ENCODE measurements at places on chromosomes 3 and 15. TPM values are rescaled to one million over a fixed set of nuclear protein-coding genes. Genes with fewer than 3 reads are reported as not detected.

The KBTBD12 gene
- not detected for total RNA-seq

The LYZL4 gene
- total RNA-seq = not detected

The PLSCR2 gene
- total RNA-seq = 0.12 TPM

The KNL1 gene
- total RNA-seq = 8.8 TPM

The CSTA gene
- total RNA-seq = 2,321 TPM

The MAP6D1 gene
- total RNA-seq = 2.0 TPM

The LINGO1 gene
- 0.32 TPM for total RNA-seq

The CIDEC gene
- not detected for total RNA-seq

The SPINT1 gene
- 127 TPM for total RNA-seq

The CXCR6 gene
- 0.28 TPM for total RNA-seq

The CASR gene
- total RNA-seq = not detected

The MAGI1 gene
- 13.7 TPM for total RNA-seq

The MYO5C gene
- total RNA-seq = 19.7 TPM

- no peak for ATAC-seq
Measured at GRCh38 chr15:100786139-100786531, 93.5 kb upstream of the ALDH1A3 start.

GRCh38 chr3:27509376-27509775, 25.2 kb upstream of the SLC4A7 start:
- ATAC-seq = no peak

GRCh38 chr3:194279701-194280360, 71.3 kb downstream of the CPN2 start:
- no peak for ATAC-seq

- no peak for ATAC-seq
Measured at GRCh38 chr15:78991879-78992278, 47.0 kb upstream of the CTSH start.

DNA sequence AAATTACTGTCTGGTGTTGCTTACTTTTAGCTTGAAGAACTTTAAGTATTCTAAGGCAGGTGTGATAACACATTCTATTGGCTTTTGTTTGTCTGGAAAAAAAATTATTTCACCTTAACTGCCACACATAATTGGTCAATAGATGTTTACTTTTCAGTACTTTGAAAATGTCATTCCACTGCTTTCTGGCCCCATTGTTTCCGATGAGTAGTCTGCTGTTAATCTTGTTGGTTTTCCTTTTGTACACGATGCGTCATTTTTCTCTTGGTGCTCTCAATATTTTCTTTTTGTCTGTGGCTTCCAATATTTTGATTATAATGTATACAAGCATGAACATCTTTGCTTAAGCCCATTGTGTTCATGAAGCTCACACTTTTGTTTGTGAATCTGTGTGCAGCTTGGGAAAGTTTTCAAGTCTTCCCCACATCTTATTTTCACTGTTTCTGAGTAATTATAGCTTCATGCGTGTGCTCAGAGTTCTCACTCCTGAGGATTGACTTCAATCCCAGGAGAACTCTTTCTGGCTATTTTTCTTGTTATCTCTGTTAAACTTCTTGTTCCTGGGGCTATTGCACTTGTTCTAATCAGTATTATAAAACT, 664.7 kb downstream of the IGSF11 start:
- no peak for ATAC-seq

DNA sequence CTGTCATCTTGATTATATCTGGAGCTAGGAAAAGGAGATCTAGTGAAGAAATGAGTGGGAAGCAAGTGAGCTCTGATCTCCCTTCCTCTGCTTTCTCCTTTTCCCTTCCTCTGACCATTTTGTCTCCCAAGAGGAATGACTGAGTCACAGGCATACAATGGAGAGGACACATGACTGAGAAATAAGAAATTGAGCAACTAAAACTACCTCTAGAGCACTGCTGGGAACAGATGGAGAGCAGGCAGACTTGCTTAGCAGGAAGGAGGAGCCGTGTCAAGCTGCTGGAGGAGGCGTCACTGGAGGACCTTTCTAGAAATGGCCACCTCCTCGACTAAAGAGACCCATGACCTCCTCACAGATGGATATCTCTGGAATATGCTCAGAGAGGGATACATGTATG, 66.9 kb upstream of the MYO5C start:
- peak; percentile 96 for ATAC-seq

GRCh38 chr3:173863551-173863950, 466.0 kb downstream of the NLGN1 start:
- ATAC-seq = no peak

GRCh38 chr15:48049736-48050135, 71.1 kb upstream of the SLC24A5 start:
- no peak for ATAC-seq

DNA sequence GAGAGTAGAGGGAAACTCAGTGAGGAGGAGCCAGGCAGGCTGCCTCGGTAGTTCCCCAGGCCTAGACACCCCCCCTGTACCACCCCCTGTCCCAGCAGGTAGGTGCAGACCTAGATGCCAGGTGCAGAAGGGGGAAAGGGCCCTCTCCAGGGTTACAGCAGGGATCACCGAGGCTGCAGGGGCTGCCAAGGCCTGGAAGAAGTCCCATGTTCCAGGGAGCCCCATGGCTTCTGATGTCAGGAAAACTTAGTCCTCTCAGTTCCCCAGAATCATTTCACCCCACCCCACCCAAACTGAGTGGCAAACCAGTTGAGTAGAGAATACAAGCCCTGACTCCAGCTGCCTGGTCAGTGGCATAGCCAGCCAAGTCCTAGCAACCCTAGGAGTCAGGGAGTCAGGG, 7.4 kb upstream of the SEMA3B start:
- no peak for ATAC-seq

- peak; percentile 68 for ATAC-seq
Measured at GRCh38 chr15:78131295-78132061, at the start of gene CIB2. Gene CIB2 (minus strand): TSS chr15:78131445. CDS start chr15:78131215, 230 bp downstream.

DNA sequence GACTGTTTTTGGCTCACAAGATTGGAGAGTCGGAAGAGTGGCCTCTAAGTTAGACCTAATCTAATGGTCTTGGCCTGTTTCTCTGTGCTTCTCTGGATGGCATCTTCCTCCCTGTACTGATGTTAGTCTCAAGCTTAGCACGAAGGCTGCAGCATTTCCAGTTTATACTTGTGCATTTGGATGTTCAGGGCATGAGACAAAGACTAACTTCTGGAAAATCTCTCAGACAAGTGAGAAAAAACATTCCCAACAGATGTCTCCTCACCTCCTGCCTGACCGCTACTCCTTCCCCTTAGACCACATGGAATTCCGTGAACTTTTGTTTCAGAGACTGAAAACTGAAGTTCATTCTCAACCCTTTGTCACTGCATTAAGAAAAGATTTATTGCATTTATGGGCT, 410.8 kb upstream of the MCTP2 start:
- ATAC-seq = no peak

GRCh38 chr15:88419830-88420229, 47.4 kb downstream of the MRPL46 start:
- ATAC-seq = no peak

DNA sequence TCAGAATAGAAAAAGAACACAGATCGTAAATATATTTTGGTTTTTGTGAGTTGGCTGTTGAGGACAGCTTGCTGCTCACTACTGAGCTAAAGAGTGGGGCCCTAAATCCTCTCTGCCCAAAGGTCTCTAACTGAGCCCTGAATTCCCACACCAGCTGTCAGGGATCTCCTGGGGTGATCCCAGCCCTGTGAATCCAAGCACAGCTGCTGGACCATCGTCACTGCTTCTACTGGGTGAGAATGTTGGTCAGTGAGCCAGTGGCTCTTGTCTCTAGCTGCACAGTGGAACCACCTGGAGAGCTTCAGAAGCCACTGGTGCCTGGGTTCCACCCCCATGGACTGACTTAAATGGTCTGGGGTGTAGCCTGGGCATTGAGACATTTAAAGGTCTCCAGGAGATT, 90.5 kb upstream of the IL12A start:
- no peak for ATAC-seq

DNA sequence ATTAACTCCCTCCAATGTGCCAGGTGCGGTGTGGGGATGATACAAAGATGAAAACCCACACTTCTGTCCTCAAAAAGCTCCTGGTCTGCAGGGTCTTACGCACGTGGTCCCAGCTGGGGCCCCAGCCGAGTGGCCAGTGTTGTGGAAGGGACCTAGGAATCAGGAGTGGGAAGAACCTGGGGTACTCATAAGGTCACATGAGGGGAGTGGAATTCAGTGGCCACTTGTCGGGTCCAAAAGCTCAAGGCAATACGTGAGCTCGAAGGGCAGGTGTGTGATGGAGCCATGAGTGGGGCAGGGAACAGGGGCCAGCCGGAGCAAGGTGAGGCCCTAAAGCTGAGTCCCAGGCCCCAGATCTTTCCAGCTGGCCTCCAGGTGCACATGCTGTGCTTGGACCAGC, 260.0 kb upstream of the LYSMD4 start:
- no peak for ATAC-seq

- no peak for ATAC-seq
Measured at GRCh38 chr3:78729946-78730345, 1037.9 kb downstream of the ROBO1 start.

GRCh38 chr3:3776607-3777006, 22.6 kb upstream of the LRRN1 start:
- no peak for ATAC-seq

GRCh38 chr3:122799322-122799721, 4.5 kb downstream of the SLC49A4 start:
- ATAC-seq = no peak

- ATAC-seq = no peak
Measured at GRCh38 chr3:52036829-52037228, 19.5 kb downstream of the DUSP7 start.

- ATAC-seq = peak; percentile 46
Measured at GRCh38 chr3:179146911-179147513, 1.1 kb upstream of the PIK3CA start.

DNA sequence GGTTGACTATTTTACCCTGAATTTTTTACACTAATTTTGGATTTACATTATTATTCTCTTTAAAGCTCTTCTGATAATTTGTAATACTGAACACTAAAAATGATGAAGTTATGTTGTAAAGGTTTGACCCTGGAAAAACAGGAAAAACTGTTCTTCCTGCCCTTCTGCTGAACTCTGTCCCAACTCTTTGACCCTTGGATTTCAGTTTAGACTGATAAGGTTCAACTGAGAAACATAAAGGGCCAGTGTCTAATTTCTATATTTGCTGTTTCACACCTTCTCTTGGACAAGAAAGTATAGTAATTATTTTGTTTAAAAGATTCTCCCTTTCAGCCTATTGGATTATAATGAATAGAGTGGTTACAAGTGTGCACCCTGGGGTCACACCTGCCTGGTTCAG, 12.8 kb upstream of the TMOD3 start:
- peak; percentile 38 for ATAC-seq

DNA sequence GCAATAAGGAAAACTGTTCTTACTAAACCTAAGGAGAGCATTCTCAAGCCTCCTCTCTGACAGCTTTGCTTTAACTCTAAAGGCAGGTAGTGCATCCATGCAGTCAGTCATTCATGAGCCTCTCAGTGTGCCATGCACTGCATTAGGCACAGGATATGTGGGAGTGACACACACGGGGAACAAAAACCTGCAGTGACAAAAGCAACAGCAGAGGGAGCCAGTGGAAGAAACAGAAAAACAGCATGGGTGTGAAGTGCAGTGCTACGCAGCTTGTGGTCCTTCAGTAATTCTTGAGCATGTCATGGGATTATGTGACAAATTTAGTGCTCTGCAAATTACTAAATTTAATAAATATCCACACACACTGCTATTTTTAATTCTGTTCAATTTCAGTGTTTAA, 230.7 kb downstream of the BBX start:
- ATAC-seq = peak; percentile 66

- no peak for ATAC-seq
Measured at GRCh38 chr3:100136921-100137320, 22.6 kb upstream of the FILIP1L start.

GRCh38 chr3:3737531-3737930, 61.7 kb upstream of the LRRN1 start:
- no peak for ATAC-seq

GRCh38 chr3:150787741-150788370, 24.9 kb upstream of the SIAH2 start:
- ATAC-seq = peak; percentile 68

DNA sequence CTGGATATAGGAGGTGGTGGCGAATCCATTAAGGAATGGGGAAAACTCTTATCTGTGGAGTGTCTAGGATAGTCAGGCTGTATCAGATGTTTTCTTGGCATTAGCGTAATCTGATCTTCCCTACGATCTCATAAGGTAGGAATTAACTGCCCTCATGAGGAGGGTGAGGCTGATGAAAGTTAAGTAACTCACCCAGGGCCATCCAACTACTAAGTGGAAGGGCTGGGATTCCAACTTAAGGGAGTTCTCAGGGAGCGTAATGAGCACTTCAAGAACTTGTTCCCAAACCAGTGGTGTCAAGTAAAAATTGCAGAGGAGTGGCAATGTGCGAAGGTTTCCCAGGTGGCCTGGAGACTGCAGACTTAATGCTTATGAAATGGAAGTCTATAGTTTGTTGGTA, 55.9 kb upstream of the OSBPL11 start:
- no peak for ATAC-seq

DNA sequence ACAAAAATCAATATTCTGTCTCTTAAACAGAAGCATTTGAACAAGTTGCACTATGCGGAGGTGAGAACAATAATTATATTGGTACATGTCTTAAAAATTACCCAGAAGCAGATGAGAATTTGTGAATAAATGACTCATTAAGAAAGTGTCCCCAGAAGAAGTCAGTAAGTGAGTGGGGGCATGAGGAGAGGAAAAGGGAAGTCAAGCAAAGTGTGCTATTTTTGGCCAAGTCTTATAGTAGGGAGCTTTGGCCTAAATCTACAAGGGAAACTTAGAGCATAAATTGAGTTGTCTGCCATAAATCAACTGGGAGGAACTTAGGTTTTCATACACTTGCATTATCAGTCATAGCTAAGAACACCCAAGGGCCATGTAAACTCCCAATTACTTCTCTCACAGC, 86.9 kb upstream of the SATB1 start:
- ATAC-seq = no peak

- no peak for ATAC-seq
Measured at GRCh38 chr3:100104817-100105413, 9.4 kb downstream of the FILIP1L start.

DNA sequence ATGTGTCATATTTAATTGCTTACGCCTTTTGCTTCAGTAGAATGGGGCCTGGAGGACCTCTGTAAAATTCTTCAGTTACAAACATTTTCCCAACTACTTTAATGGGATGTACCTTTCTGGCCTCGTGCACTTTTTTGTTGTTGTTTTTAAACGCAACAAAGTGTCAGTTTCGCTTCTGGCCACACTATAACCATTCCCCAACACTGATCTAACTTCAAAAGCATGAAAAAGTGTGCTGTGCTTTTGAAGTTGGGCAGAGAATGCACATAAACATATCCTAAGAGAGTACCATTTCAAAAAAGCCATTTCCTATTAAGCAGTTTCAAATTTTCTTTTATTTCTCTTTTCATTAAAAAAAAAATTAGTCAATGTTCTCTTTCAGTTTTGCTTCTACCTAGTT, 435.8 kb downstream of the CNTN6 start:
- ATAC-seq = no peak

DNA sequence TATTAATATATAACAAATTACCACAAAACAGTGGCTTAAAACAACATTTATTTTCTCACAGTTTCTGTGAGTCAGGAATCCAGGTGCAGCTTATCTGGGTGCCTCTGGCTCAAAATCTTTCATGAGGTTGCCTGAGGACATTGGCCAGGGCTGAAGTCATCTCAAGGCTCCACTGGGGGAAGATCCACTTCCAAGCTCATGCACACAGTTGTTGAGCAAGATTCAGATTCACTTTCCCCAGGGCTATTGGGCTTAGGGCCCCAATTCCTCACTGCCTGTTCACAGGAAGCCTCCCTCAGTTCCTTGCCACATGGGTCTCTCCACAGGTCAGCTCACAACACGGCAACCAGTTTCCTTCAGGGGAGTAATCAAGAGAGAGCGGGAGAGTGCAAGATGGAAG, 35.0 kb downstream of the RFTN1 start:
- peak; percentile 23 for ATAC-seq
